Pancreas (tissue), 10 donors: ENCODE measurements at places on chromosomes 2 and 18.

DNA sequence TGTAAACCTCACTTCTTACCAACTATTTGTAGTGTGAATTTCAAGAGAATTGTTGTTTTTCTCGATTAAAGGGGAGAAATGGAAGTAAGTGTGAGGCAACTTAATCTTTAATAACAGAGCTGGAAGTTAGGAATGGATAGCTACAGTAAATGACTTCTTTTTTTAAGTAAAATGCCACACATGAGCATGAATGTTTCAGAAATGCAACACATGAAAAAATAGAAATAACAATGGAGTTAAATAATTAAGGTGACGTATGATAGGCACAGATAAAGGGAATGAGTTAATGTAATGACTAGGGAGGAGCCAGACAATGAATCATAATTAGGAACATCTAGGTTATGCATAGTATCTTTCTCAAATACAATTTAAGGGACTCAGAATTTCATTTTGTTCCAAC is 3.4 kb downstream of the REL start:
- no peak for DNase-seq

GRCh38 chr2:200000444-200001163 is 45.2 kb downstream of the MAIP1 start:
- no peak for DNase-seq

DNA sequence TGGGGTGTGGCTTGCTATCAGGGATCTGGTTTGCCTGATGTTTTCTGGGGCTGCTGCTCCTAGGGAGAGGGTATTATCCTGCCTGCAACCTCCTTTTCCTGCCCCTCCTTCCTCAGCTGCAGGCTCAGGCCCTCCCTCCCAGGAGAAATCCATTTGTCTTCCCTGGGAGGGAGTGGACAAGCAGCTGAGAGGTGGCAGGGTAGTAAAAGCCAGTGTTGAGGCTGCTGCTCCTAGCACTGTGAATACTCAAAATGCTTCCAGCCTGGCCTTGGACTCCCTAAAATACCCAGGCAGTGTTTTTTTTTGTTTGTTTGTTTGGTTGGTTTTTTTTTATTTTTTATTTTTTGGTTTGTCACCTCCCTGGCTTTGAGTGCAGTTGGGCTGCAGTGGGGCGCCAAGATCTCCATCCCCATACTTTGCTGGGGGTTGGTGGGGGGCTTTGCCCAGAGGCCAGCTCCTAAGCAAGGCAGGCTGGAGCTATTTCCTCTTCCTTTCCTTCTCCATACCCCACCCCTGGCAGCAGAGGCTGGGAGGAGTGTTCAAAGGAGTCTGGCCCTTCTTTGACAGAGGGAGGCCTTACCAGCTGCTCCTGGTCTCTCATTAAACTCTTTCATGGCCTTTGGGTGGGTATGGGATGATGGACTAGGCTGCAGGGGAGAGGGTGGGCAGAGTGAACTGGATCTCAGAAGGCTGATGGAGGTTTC is 13.6 kb downstream of the HOXD3 start:
- no peak for DNase-seq

DNA sequence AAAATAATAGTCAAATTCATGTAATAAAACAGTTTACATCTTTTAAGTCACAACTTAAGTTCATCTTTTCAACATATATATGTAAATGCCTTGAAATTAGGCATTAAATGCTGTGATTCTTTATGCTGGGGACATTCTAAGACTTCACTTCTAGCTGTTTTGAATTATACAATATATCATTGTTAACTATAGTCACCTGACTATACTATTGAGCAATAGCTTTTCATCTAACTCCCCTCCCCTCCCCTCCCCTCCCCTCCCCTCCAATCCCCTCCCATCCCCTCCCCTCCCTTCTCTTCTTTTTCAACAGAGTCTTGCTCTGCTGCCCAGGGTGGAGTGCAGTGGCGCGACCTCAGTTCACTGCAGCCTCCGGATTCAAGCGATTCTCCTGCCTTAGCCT is 16.2 kb downstream of the GALNT1 start:
- no peak for DNase-seq

DNA sequence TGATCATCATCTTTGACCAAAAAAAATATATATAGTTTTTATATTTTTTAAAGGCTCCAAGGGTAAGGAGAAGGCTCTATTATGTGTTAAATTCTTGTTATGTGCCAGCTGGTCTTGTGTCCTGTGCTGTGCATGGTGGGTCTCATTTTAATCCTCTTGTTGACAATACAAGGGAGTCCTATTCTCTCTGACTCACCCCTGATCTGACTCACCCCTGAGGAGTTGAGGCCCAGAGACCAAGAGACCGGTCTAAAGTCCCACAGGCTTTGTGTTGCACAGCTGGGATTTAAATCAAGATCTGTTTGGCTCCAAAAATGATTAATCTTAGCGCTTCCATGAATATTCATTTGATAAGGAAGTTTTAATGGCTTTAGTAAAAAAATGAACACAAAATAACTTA is 25.7 kb downstream of the MC2R start:
- DNase-seq, result no peak

- no peak for DNase-seq
Measured at GRCh38 chr2:121000804-121001203, 265.1 kb downstream of the GLI2 start.

DNA sequence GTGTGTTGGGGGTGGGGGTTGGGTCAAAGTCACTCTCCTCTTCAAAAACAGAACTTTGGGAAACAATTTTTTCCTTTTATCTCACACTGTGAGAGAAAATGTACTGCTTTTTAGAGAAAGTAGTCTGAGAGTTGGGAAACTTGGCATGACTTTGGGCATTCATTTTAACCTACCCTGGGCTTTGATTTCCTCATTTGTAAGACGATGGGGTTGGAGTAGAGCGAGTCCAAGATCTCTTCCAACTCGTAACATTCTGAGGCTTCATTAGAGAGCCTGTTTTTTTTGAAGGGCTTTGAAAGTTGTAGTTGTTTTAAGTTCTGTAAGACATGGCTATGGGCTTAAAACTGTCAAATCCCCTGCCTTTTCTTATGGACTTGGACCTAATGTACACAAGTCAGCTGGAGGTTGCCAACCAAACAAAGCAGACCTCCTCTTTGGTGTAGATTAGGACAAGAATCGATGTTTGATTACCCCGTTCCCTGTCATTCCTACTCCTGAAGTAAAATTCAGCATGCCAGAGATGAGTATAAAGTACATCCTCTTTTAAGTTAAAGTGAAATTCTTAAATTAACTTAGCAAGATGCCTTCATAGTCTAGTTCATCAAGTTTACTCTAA is 8.4 kb downstream of the PHLPP1 start:
- no peak for DNase-seq

- DNase-seq, result no peak
Measured at GRCh38 chr2:63975437-63976124, 43.6 kb downstream of the VPS54 start.

- no peak for DNase-seq
Measured at GRCh38 chr2:48694149-48694548, 61.4 kb downstream of the LHCGR start.

DNA sequence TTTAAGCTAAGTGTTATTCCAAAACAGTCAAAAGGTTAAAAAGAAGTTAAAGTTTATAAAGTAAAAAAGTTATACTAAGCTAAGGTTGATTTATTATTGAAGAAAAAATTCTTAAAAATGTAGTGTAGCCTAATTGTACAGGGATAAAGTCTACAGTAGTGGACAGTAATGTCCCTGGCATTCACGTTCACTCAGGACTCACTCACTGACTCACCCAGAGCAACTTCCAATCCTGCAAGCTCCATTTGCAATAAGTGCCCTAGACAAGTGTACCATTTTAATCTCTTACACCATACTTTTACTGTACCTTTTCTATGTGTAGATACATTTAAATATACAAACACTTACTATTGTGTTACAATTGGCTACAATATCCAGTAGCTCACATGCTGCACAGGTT is 86.1 kb downstream of the CACNB4 start:
- DNase-seq, result no peak

GRCh38 chr2:23486684-23487075 is 101.7 kb downstream of the KLHL29 start:
- no peak for DNase-seq

GRCh38 chr2:169361706-169362117 is 622 bp downstream of the LRP2 start:
- DNase-seq, result peak; percentile 14

DNA sequence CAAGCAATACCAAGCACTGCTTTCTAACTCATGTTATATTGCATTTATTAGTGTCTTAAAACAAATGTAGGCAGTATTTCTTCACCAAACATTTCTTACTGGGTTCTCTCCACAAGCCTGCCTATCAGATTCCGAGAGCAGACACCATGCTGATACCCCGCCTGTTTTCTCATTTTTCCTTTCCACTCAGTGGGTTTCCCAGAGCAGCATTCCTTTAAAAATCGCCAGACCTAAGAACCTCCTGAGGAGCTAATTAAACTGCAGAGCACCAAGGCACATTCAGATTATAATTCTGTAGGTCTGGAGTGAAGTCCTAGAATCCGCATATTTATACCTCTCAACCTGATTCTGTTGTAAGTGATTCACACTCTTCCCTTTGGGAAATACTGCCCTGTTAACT is 405.6 kb downstream of the TNS1 start:
- no peak for DNase-seq

GRCh38 chr2:220503431-220503830 is 876.0 kb downstream of the SLC4A3 start:
- DNase-seq, result no peak

- DNase-seq, result no peak
Measured at GRCh38 chr2:240670402-240670801, 12.3 kb downstream of the AQP12B start.

DNA sequence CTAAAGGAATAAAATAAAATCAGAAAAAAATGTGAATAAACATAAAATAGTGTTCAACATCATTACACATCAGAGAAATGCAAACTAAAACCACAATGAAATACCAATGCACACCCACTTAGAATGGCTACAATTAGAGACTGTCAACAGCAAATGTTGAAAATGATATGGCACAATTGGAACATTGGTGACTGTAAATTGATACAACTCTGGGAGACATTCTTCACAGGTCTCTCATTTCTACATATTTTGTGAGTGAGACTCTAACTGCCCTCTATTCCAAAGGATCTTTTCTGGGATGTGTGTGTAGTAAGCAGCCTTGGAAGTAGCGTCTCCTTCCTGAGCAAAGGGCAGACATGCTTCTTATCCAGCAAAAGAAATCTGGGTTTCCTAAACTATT is 323.0 kb downstream of the FBXO15 start:
- DNase-seq, result no peak

- DNase-seq, result no peak
Measured at GRCh38 chr2:187580462-187581124, 26.4 kb upstream of the TFPI start.

DNA sequence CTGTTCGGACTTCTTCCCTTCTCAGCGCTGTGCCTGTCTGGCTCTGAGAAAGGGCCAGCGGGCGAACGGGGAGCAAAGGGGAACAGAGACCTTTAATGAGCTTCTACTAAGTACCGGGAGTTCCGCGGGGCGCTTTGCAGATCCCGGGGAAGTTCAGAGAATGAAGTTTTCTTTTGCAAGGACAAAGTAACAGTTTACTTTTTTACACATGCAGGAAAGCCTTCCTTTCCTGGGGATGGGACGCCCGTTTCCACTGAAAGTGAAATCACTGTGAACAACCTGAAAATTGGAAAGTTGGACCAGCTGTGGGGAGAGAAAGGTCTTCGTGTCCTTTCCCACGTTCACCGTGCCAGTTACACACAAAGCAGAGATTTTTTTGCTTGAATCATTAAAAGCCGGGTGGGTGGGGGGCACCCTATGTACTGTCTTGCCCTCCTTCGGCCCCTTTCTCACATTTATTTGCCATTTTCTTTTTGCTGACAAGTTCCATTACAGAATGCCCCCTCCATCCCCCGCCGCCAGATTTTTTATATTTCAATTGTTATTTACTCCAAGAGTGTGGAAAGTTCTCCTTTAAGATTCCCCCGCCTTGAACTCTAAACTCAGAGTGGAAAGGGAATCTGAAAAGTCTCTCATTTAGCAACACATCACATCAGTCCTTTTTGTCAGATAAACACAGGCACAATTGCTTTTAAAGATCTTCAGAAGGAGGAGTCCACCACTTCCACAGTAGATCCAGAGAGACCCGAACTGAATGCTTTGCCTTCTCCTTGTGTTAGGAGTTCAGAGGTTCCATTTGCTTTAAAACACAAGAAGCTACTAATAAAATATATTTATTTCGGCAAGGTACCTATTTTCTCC is 1.1 kb upstream of the FN1 start:
- DNase-seq, result peak; percentile 64

- no peak for DNase-seq
Measured at GRCh38 chr2:234189230-234189629, 138.7 kb downstream of the SPP2 start.

DNA sequence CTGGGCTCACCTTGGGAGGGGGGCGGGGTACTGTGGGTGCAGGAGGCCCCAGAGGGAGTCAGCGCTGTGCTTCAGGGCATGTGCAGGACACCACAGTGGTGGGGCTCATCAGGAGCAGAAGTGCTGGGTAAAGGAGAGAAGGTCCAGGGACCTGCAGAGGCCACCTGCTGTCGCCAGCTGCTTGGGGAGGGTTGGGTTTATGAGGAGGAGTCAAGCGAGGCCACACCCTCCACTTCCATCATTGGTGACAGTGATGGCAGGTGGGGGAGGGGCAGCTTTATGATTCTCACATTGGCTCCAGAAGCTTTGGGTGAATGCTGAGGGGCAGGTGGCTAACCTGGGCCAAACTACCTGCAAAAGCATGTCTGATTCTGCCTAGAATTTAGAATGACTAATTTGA is 392.6 kb downstream of the HRH4 start:
- DNase-seq, result no peak

DNA sequence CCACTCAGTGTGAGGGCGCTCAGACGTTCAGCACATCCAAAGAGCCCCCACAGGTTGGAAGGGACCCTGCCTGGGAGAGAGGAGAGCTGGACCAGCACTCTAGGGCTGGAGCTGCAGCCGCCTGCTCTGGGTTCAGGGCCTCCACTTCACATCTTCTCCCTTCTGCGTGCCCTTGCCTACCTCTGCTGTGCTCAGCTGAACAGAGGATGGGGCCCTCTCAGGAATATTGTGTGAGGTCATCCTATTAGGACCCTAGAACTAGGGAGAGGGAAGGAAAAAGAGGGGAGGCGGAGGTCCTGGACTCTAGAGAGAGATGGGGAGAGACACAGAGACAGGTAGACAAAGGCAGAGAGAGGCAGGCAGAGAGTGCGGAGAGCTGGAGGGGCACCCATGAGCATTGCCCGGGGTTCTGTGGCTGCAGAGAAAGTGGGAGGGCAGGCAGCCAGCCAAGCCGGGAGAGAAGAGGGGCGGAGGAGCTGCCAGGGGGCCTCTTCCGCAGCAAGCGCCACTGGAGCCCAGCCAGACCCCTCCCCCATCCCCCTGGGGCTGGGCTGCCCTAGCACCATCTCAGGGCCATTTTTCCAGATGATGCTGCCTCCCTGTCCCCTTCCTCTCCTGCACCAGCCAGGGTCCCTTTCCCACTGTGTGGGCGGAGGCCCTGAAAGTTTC is 8.3 kb upstream of the TNS1 start:
- no peak for DNase-seq

GRCh38 chr18:79422022-79422782 is 26.5 kb downstream of the NFATC1 start:
- no peak for DNase-seq
